ENCODE measurements at places on chromosomes 2 and 18.
A peak's percentile ranks its signal among the peaks of the same experiment; 100 is the strongest.

DNA sequence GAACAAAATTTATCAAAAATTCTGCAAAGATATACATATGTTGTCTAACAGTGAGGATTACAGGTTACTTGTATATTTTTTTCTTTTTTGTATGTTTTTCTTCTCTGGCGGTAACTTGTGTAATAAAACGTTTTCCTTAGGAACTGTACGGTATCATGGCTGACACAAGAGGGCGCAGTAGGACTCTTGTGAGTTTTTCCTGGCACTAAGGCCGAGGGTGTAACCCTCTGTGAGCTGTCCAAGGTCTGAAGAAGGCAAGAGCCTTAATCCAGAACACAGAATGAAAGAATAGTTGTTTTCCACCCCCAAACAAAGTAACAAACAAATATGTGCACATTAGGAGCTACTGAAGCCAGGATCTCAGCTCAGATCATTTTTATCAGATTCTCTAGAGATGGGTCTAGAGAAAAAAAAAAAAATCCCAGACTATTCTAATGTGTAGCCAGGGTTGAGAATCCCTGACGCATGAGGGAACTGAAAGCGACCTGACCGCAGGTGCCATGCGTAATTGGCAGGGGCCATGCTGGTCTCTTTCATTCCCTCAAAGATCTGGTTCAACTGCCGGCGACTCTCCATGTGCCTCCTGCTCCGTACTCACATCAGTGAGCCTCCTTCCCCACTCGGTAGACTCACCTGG lies 27.0 kb downstream of the TMEM200C start:
- DNase-seq = no peak

- no peak for DNase-seq
Measured at GRCh38 chr18:24344509-24344908, 53.1 kb downstream of the OSBPL1A start.

- no peak for DNase-seq
Measured at GRCh38 chr2:125870746-125871145, 785.2 kb upstream of the GYPC start.

DNA sequence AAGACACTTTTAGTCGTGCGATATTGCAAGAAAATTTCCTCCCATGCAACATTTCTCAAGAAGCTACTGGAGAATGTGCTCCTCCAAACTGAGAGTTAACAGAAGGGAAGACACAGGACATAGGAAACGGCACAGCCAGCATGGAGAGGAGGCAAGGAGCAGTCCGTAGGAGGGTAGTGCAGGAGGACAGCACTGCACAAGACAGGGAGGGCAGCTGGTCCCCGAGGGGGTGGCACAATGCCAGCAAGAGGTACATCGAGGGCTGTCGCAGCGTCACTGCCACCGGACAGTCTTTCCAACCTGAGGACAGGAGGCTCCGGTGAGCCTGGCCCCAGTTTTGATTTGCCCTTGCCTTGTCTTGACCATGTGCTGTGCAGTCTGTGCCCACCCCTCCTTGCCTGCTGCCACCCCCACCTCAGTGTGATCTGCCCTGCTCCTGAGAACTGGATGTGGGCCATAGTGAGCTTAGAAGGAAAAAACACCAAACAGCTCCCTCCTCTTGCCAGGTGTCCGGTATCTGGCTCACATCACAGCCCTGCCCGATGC lies 81.6 kb upstream of the LAPTM4A start:
- DNase-seq = no peak

DNA sequence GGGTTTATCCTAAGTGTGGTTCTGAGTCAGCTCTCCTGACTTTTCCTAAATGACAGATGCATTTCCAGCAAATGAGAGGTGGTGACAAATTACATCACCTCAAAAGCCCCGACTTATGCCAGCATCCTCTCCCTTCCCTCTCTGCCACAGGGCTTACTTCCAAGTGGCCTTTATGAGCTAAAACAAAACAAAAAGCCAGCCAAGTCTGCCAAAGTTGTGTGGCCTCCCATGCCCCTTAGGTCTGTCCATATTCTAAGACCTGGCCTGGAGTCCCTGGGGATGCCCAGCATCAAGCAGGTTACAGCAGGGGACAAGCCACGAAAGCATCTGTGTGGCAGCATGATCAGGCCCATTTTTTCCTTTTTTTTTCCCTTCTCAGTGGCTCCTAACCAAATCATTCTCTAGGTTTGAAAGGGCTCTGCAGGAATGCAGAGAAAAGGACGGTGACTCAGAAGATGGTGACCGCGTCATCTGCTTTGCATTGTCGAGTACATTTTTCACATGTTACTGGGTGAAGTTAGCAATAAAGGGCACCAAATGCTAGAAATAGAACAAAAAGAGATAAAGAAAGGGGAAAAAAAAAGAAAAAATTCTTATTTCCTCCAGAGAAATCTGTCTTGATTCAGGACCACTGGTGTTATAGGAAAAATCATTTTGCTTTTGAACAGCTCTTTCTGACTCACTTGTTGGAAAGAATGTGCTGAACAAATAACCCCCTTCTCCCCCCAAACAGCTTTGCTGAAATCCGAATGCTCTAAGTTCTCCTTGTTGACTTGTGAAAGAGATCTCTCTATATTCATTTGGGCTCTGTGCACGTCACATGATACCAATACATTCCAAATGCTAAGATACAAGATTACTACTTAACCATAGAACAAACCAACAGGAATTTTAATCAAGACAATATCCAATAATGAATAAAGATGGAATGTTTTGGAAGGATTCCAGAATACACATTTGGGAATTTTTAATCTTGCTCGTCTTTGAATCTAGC lies 178.7 kb downstream of the EN1 start:
- no peak for DNase-seq

DNA sequence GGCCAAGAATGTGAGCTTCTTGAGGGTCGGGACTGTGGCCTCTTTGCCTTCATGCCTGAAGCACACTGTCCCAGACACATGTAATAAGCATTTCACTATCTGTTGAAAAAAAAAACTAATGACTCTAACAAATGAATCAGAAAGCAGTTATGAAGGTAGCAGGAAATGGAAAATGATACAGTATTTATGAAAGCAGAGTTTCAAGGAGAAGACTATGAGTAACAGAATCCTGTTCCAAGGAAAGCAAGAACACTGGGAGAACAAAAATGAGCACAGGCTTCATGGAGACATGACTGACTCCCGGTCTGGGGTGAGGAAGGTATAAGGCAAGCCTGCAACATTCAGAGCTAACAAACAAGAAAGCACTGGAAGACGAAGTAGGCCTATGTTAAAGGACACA lies 190.8 kb downstream of the RNF152 start:
- DNase-seq = no peak

- no peak for DNase-seq
Measured at GRCh38 chr2:239163688-239164334, 237.0 kb downstream of the HDAC4 start.

DNA sequence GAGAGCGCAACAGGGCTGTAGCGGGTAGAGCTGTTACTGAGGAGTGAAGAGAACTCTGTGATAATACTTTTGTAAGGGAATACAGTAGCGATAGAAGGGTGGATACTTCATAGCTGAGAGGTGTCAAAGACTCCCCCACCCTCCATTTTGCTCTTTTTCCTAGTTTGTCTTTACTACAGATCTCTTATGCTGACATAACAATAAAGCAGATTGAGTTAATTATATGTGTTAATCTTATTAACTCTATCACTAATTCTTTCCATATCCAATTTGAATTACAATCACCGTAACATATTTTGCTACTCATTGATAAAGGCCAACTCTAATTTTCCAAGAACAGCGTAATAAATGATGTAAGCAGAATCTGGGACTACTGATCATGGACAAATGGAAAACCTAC lies 57.1 kb downstream of the UGP2 start:
- no peak for DNase-seq

GRCh38 chr2:145303536-145303935 lies 783.6 kb upstream of the ZEB2 start:
- no peak for DNase-seq

- DNase-seq = no peak
Measured at GRCh38 chr18:77103187-77103850, 29.3 kb downstream of the MBP start.

- DNase-seq = peak; percentile 4
Measured at GRCh38 chr2:189412330-189412953, 28.8 kb upstream of the WDR75 start.

DNA sequence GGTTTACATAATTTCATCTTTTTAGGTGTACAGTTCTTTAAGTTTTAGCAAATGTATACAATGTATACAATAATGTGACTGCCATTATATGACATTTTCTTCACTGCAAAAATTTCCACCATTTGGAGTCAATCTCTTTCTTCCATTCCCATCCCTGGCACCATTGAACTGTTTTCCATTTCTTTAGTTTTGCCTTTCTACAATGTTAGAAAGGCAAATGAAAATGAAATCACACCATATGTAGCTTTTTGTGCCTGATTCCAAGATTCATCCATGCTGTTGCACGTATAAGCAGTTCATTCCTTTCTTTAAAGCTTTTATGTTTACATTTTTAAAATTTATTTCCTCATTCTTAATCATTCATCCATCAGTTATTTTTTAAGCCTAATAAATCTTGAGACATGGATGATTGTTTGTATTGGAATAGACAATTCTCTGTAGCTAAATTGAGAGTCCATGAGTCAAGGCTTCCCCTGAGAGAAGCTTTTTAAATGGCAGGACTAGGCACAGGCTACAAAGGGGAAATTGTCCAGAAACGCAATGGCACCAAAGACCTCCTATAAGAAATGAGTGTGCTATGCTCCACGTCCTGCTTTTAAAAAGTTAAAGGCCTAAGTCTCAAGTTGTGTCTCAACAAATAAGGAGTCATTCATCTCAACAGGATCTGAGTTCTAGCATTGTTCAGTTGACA lies 8.7 kb upstream of the COL5A2 start:
- DNase-seq = no peak

DNA sequence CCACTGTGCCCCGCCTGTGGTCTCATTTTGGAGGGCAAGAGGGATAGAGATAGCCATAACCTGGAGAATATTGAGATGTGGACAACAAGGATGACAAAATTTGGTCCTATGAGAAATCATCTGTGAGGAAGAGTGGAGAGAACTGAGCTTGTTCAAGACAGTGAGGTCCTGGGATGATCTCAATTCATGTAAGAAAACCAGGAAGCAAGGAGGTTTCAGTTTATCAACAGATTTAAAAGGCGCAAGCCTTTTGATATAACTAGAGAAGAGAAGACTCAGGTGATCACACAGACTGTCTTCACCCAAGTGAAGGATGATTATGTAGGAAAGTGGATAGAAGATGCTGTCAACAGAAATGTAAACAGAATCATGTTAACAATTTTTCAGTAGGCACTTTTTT lies 39.1 kb downstream of the PCBP1 start:
- DNase-seq = no peak

GRCh38 chr2:170339750-170340692 lies 162.1 kb downstream of the MYO3B start:
- DNase-seq = no peak

GRCh38 chr2:11983870-11984269 lies 237.4 kb downstream of the LPIN1 start:
- no peak for DNase-seq

GRCh38 chr2:73836141-73836943 lies 7.6 kb downstream of the STAMBP start:
- DNase-seq = no peak

GRCh38 chr2:240247241-240247867 lies 106.9 kb upstream of the OTOS start:
- DNase-seq = no peak

DNA sequence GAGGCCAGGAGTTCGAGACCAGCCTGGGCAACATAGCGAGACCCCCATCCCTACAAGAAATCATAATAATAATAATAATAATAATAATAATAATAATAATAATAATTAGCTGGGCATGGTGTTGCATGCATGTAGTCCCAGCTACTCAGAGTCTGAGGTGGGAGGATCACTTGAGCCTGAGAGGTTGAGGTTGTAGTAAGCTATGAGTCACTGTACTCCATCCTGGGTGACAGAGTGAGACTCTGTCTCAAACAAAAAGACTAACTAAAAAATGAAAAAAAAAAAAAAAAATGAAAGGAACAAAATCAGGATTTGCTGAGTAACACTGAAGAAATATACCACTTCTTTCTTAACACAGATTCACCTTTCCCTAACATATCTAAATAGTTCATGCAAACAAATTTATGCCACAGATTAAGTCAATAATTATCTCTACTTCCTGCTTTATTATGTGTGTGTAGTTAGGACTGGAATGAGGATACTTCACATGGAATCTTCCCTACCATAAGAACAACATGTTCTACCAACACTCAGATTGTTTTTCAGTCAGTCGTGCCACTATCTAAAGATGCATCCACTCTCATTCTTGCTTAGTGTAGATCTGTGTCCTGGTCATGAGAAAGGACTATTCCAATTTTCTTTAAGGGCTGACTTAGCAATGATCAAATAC lies 928.7 kb downstream of the SLC4A3 start:
- DNase-seq = no peak

DNA sequence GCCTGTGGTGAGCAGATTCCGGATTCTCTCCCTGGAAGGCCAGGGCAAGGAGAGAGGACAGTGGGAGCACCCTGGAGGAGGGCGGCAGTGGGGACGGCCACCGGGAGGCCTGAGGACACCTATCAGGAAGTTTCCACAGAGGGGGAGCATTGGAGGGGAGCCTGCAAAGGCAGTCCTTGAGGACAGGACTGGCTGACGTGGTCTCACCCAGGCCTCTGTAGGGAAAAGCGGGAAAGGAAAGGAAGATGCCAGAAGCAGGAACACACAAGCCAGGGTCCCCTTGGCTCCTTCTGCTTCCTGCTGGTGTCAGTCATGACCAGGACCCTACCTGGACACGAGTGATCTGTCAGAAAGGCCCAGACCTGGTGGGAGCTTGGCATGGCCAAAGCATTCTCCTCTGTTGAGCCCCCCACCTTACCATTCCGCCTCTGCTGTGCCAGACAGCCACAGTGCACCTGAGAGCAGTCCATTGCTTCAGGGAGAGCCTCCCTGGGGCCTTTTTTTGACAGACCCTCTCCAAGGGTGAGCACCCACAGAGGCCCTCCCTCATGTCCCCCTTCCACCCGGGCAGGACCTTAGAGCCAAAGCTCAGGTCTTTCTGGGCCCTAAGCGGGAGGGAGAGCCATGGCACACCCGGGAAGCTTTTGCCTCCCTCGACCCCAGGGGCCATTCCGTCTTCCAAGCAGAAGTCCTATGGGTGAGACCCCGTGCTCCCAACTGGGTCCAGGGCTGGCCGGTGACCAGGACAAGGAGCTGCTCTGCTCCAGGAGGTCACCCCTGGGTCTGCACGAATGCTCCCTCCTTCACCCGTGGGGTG lies 333.1 kb downstream of the DYSF start:
- no peak for DNase-seq

GRCh38 chr2:179890666-179891065 lies 29.3 kb upstream of the ZNF385B start:
- no peak for DNase-seq

GRCh38 chr2:54042897-54043620 lies 72.3 kb upstream of the PSME4 start:
- DNase-seq = no peak

GRCh38 chr2:40287773-40288172 lies 164.1 kb downstream of the SLC8A1 start:
- no peak for DNase-seq

GRCh38 chr2:153786016-153786415 lies 85.7 kb upstream of the GALNT13 start:
- no peak for DNase-seq

All from stimulated activated CD4-positive, alpha-beta T cell treated with anti-CD3 and anti-CD28 coated beads, Interleukin-1b, Interleukin-23, amount 100 ng/mL, for 4 hours (primary cell).